ENCODE measurements at places on chromosomes 13 and 19. TPM values are rescaled to one million over a fixed set of nuclear protein-coding genes. Genes with fewer than 3 reads are reported as not detected.

DNA sequence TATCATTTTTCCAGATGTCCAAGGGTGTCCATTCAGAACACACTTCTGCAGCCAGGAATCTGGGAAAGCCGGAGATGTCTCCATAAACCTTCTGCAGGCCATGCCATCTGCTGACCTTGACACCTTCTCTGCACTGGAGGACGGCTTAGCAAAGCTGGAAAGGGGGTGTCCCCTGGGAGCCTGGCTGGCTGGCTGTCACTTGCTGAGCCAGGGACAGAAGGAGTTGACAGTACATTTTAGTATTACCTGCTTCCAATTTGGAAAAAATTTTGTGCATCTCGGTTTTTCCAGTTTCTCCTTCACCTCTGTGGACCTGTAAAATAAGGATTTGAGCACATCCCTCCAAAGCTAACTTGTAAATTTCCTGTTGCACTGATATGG lies 8.1 kb upstream of the CHST8 start:
- DNase-seq: peak; percentile 23

- DNase-seq: no peak
Observed at GRCh38 chr19:45664575-45664974, 3.4 kb upstream of the GIPR start.

- DNase-seq: no peak
Observed at GRCh38 chr19:48346191-48346590, 17.5 kb downstream of the TMEM143 start.

GRCh38 chr19:51651216-51651846 lies 4.7 kb upstream of the SIGLEC14 start:
- DNase-seq: no peak

GRCh38 chr13:35886332-35887114 lies 244.7 kb downstream of the DCLK1 start:
- no peak for DNase-seq

DNA sequence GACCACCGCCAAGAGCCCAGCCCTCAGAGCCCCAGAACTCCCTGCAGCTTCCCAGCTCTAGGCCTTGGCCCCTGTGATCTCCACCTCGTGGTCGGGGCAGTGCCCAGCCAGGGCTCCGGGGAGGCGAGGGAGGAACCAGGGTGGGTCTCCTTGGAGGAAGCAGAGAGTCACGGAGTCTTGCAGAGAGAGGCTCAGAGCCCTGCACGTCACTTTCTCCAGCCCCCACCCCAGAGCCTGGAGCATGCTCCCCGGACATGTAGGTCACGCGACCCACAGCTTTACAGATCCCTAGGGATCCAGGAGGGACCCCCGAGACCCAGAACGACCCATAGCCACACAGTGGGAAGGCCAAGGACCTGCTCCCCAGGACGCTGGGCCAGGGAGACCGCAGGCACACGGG lies 11.9 kb downstream of the GADD45B start:
- no peak for DNase-seq

DNA sequence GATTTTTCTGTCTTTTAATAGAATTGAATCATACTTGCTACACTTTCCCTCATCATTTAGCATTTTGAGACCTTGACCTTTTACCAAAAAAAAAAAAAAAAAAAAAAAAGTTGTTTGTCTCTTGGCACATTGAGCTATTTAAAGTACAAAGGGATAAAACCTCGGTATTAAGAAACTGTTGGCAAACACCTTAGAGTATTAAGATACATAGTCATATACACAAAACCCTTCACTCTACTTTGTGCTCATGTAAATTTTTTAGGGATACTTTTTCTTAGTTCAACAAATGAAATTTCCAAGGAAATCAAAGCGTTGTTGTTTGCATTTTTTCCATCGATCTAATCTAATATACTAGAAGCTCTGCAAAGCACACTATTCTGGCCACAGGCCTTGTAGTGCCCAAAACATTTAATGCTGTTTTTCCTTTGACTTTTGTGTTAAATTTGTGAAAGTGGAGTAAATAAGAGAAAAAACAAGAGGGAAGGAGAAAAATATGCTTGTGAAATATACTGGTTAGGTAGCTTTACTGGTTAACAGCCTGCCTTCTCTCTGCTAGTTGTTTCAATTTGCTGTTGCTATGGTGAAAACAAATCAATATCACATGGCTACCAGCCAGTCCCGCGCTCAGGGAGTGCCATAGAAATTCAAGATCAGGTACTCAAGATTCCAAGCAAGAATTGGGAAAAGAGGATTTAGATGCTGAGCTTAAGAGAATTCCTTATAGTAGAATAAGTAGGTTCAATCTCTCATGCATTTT lies 2.6 kb downstream of the MBNL2 start:
- DNase-seq: no peak

DNA sequence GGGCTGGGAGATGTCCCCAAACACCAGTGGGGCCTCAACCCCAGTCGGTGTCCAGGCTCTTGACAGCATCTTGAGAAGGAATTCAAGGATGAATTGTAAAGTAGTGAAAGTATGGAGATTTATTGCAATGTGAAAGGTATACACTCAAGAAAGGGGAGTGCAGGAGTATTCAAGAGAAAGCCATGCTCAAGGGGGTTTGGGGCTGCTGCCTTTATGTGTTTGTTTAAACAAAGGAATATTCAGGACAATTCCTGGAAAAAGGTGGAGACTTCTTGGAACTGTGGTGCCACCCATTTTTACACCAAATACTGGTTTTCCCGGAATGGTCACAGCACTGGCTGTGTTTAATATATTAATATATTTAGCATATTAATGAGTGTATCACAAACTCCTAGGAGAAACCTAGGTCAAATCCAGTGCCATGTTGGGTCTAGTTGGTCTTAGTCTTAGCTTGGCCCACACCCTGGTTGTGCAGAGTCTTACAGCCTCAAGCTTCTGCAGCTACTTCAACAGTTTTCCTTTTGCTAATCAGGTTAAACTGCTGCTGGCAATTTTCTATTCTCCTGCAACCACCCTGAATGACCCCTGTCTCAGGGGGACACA lies 138.5 kb upstream of the TMTC4 start:
- DNase-seq: no peak

DNA sequence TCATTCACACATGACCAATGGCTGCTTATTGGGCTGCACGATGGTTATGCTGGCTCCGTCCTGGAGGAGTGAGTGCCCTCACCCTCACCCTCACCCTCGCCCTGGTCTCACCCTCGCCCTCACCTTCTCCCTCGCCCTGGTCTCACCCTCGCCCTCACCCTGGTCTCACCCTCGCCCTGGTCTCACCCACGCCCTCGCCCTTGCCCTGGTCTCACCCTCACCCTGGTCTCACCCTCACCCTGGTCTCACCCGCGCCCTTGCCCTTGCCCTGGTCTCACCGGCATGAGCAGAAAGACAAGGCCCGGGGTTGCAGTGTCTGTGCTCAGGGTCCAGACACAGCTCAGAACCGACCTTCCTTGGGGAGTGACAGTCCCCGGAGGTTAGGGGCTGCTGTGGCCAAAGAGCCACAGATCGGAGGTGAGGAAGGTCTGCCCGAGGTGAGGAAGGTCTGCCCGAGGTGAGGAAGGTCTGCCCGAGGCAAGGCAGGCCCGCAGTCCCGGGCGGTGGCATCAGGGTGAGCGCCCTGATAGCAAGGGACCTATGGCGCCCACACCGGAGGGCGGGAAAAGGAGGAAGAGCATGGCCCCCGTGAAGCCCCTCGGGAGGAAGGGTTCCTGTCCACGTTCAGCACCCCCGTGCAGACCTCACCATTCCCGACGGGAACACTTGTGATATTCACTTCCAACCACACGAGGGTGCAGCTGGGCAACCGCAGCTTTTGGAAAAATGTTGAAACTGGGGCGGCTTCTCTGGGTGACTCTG lies 65.6 kb downstream of the MCF2L start:
- no peak for DNase-seq

- DNase-seq: no peak
Observed at GRCh38 chr13:20182231-20182846, 10.4 kb downstream of the GJB2 start.

- no peak for DNase-seq
Observed at GRCh38 chr19:16095071-16095571, 16.6 kb upstream of the RAB8A start.

GRCh38 chr19:5154129-5154798 lies 185.4 kb downstream of the KDM4B start:
- DNase-seq: peak; percentile 66

DNA sequence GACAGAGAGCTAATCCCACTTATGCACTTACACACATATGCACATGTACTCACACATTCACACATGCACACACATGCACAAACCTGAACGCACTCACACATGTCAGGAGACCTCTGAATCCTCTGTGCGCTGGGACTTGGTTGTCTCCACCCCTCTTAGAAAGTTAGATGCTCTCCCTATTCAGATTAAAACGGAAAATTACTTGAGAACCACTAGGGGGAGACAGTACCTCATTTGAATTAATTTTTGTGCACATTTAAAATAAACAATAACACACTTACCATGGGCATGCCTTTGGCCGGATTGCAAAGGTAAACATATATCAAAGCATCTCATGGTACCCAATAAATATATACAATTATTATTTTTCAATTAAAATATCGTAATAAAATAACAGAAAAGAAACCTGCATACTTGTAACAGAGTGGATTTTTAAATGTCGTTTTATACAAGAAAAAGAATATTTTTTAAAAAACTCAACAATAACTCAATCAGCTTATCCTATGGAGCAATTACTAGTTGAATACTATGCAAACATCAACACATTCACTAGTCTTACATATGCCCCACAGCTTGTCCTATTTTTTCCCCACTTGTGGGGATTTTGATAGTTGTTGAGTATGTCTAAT lies 9.5 kb upstream of the LILRB4 start:
- DNase-seq: no peak

DNA sequence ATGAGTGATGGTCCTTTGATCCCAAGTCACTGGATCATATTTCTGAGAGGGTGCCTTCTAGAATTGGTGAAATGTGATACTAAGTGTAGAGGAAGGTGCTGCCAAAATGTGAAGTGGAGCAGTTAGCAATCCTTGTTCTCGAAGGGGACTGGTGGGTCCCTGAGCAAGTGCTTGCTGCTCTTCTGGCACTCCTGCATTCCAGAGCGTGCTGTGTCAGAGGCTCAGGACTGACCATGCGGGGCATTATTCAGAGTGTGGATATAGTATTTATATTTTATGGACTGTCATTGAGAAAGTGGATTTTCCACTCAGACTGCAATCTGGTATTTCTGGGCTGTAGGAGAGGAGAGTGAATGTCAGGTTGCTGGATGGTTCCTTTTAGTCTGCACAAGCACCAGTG lies 152.6 kb upstream of the KL start:
- DNase-seq: no peak

DNA sequence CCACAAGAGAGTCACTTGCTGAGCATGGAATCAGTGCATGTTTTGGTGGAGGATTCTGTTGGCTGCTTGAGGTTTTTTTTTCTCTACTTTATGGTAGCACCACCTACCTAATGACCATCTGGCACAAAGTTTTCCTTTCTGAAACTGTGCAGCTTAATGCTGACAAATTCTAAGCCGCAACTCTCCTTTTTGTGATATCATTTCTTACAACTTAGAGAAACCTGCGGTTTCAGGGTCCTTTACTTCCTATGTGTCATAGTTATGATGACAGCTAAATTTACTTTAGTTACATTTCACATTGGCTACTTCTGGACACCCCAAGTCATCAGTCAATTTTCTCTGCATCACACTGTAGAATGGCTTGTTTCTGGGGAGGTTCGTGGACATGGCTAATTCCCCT lies 115.4 kb upstream of the TMTC4 start:
- no peak for DNase-seq

DNA sequence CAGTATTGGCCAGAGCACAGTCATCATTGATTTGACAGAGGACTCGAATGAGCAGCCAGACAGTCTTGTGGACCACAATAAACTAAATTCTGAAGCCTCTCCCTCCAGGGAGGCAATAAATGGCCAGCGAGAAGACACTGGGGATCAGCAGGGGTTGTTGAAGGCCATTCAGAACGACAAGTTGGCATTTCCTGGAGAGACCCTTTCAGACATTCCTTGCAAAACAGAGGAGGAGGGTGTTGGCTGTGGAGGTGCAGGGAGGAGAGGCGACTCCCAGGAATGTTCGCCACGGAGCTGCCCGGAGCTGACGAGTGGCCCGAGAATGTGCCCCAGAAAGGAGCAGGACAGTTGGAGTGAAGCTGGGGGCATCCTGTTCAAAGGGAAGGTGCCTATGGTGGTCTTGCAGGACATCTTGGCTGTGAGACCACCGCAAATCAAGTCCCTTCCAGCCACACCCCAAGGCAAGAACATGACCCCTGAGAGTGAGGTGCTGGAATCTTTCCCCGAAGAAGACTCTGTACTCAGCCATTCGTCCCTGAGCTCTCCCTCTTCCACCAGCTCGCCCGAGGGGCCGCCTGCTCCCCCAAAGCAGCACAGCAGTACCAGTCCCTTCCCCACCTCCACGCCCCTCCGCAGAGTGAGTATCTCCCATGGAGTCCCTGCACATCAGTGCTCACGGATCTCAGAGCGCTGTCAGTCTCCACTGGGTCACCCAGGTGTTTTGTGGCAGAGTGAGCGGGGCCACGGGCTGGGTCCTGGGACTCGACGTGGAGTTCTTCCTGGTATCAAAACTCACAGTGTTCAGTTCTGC lies 6.9 kb downstream of the CHAF1A start:
- no peak for DNase-seq

DNA sequence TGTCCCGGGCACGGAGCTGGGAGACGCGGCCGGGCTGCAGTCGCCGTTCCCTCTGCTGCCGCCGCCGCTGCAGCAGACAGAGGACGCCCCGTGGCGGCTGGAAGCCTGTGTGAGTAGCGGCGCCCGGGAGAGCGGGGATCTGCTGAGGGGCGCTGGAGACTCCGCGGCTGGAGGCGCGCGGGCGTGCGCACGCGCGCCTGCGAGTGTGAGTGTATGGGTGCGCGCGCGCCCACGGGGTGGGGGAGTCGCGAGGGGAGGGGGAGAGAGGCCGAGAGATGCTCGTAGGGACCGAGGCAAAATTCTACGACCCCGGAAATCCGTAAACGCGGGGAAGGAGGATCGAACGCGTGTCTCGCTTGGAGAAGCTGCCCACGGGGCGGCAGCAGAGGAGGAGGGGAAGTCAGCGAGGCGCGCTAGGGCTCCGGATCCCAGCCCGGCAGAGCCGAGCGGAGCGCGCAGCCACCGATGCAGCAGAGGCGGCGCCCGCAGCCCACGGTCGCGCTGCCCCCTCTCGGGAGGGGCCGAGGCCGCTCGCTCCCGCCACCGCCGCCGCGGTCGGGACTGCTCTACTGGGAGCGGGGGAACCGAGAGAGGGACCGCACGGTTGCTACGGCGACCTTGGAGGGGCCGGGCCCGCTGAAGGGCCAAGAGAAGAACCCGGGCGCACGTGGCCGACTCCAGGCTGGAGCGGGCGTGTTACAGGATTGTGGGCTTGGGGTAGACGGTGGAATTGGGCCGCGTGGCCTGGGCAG lies at the start of gene ENOX1:
Gene ENOX1 (minus strand): TSS at position 207 of the 752 bp plus-strand sequence.
- DNase-seq: peak; percentile 69

Gene SIGLEC14
- 11.8 TPM for total RNA-seq

Gene DAND5
- not detected for total RNA-seq

Gene ZSCAN18
- 47.3 TPM for total RNA-seq

Gene SMAD9
- 21.5 TPM for total RNA-seq

Gene FGF21
- total RNA-seq: not detected

Gene CACNA1A
- 0.26 TPM for total RNA-seq

Gene SRRM5
- 0.29 TPM for total RNA-seq

Gene BLOC1S3
- 17.8 TPM for total RNA-seq

Gene MAP4K1
- 12.1 TPM for total RNA-seq
